T-helper 9 cell (primary cell): ENCODE measurements at places on chromosomes 11 and 22.

DNA sequence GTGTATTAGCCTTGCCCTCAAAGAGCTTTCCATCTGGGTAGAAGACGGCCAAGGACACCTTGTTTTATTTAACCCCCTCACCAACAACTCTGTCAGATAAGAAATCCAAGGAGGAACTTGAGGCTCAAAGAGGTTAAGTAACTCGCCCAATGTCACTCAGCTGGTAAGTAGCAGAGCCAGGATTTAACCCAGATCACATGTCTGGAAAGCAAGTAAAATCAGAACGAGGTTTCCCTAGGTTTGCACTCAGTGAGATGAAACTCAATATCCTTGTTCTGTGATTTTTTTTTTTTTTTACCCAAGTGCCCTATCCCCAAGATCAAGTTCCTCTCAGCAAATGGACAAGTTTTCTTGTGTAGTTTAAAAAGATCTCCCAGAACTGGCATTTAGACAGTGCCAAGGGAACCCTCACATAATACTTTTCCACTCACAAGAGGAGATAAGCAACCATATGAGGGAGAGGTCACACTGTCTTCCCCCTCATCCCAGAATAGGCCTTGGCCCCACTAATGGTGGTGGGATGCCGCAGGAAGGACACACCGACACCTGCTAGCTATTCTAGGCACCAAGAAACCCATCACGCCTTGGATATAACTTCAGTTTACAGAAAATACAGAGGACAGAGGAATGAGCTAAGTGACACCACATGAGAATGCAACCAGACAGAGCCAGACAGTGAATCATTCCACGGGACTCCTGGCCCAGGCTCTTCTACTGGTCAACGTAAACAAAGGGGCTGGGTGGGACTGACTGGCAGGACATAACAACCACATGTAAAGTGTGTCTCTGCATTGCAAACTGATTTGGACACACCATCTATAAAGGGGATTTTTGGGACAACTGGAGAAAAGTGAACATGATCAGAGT is 8.6 kb upstream of the ARAP1 start:
- no peak for DNase-seq

GRCh38 chr22:45421349-45422055 is 8.0 kb downstream of the RIBC2 start:
- no peak for DNase-seq

GRCh38 chr11:106939157-106939556 is 79.1 kb downstream of the GUCY1A2 start:
- DNase-seq = no peak

- peak; percentile 14 for DNase-seq
These were observed 39.3 kb downstream of the PDGFB start for GRCh38 chr22:39205344-39206021.

- no peak for DNase-seq
These were observed 47.2 kb downstream of the GALNT18 start for GRCh38 chr11:11574373-11575287.

DNA sequence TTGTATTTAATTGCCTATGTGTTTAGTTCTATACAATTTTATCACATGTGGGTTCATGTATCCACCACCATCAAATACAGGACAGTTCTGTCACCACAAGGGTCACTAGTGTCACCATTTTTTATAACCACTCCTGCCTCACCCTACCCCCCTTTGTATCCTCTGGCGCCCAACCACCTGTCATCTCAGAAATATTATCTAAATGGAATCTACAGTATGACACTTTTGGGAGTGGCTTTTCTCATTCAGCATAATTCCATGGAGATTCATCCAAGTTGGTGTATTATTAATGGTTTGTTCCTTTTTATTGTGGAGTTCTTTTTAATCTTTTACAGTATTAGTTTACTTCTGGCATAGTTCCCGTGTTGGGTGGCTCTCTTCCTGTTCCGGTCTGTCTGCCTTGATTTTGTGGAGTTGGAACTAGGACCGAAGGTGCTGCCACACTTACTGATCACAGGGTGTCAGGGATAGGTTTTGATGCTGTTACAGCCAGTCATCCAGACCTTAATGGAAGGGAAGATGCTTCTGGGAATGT is 58.5 kb downstream of the TNRC6B start:
- no peak for DNase-seq

GRCh38 chr11:82802710-82803109 is 69.0 kb upstream of the FAM181B start:
- no peak for DNase-seq

DNA sequence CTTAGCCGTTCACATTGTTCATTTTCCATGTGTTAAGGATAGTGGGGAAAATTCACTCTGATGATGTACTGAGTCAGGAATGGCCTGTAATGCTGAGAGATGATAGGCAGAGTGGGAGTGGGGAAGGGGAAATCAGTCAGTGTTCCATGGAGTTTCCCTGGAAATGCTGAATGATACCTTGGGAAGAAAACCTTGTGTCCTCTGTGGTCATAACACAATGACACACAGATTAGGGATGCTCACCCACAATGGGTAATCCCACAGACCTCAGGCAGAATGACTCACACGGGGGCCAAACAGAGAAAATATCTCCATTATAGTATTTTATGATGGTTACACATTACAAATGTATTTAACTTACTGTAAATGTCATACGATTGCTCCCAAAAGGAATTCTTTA is 118.0 kb downstream of the SNX19 start:
- no peak for DNase-seq

- no peak for DNase-seq
These were observed 99.6 kb upstream of the THY1 start for GRCh38 chr11:119522609-119523008.
